ENCODE measurements at places on chromosomes 16 and 17.

GRCh38 chr16:55271945-55272513 lies 52.0 kb upstream of the IRX6 start:
- H3K36me3 ChIP-seq = no peaks in the 10 kb centered on the region
- no peak overlapping the region for H3K4me3 ChIP-seq
- H3K27me3 ChIP-seq = no peaks in the 10 kb centered on the region

DNA sequence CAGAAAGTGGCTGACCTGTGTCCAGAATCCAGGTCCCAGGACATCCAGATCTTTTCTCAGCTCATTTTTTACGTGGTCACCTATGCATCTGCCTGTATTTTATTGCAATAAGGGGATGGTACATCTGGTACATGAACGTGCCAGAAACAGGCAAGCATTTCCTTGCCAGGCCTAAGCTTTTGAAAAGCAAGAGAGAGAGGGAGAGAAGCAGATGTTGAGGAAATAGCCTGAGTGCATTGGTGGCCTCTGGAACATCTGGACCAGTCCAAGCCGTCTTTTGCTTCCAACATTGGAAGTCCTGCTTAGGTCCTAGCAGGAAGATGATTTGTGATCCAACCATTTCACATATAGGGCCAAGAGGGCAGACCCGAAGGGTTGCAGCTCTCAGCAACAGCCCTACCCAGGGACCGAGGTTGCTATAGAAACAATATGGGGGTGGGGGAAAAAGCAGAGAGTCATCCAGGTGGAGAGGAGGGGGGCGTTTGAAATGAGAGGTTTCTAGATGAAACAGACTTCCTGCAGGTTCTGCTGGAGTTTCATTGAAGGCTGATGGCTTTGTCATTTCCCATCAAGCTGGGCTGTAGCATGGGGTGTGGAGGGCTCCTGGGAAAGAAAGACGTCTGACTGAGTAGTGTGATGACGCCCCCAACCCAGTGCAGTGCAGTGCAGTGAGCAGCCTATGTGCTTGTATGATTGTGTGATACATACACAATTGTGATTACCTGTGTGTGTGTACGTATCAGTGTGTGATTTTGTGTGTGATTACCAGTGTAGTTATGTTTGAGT lies 61.6 kb downstream of the SHISA6 start:
- no peak overlapping the region for H3K4me3 ChIP-seq
- H3K4me1 ChIP-seq = no peaks in the 10 kb centered on the region
- no peak overlapping the region for H3K27ac ChIP-seq
- no peaks in the 10 kb centered on the region for H3K27me3 ChIP-seq
- no peak for ATAC-seq

GRCh38 chr16:55367301-55367811 lies 43.4 kb downstream of the IRX6 start:
- no peaks in the 10 kb centered on the region for H3K36me3 ChIP-seq
- H3K27me3 ChIP-seq = peaks cover 34% of the 10 kb centered on the region
- no peak overlapping the region for H3K4me3 ChIP-seq
- H3K4me1 ChIP-seq = peaks cover 6% of the 10 kb centered on the region
- ATAC-seq = no peak
- no peak overlapping the region for H3K27ac ChIP-seq

GRCh38 chr17:69059458-69060175 lies 1.1 kb downstream of the ABCA9 start:
- H3K27me3 ChIP-seq = no peaks in the 10 kb centered on the region
- peaks cover 15% of the 10 kb centered on the region for H3K4me1 ChIP-seq
- ATAC-seq = no peak
- peaks cover 12% of the 10 kb centered on the region for H3K36me3 ChIP-seq

DNA sequence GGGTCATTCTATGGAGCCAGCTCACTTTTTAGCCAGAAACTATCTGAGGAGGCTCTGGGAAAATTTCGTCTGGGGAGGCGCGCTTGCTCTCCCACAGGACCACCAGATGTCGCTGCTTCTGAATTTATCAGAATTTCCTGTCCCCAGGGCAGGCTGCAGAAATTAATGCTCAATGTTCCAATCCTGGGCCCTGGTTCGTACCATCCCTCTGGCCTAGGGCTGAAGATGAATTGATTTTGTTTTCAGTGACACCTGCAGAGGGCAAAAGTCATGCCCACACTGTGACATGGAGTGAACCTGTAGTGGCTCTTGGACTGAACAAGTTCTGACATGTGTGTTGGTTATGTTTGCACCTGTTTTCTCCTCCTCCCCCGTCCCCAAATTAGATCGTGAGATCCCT lies 482.6 kb downstream of the NPIPA7 start:
- H3K4me3 ChIP-seq = no peak overlapping the region
- no peaks in the 10 kb centered on the region for H3K36me3 ChIP-seq
- H3K27me3 ChIP-seq = peaks cover 16% of the 10 kb centered on the region

- no peak overlapping the region for H3K4me3 ChIP-seq
- peaks cover 42% of the 10 kb centered on the region for H3K27me3 ChIP-seq
- no peaks in the 10 kb centered on the region for H3K36me3 ChIP-seq
- H3K27ac ChIP-seq = no peak overlapping the region
- ATAC-seq = no peak
Observed at GRCh38 chr17:33079201-33079600, 87.6 kb downstream of the SPACA3 start.

DNA sequence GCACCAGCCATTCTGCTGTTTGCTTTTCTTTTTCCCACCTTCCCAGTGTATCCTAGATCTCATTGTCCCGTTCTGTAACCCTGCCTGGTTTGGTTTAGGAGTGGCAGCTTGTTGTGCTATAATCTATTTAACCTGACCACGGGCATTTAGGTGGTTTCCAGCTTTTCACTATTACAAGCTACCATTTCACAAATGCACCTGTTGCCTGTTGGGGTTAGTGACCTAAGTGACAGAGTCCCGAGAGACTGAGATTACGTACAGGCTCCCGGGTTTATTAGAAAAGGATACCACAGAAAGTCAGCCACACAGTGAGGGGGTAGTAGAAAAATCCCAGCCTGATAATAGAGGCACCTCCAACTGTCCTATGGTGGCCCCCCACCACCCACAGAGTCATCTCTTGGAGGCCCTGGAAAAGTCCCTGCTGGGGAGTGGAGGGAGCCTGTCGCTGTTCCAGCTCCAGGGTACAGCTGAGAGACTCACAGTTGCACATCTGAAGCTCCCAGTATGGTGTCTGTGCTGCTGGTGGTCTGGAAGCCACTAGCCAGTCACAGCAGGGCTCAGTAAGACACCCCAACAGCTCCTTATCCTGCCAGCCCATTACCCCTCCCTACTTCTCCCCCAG lies 21.2 kb downstream of the CLEC16A start:
- peaks cover 61% of the 10 kb centered on the region for H3K36me3 ChIP-seq
- peak; percentile 90 for ATAC-seq
- H3K27me3 ChIP-seq = no peaks in the 10 kb centered on the region
- H3K4me3 ChIP-seq = peak overlapping the region; percentile 72
- peaks cover 57% of the 10 kb centered on the region for H3K4me1 ChIP-seq

Measured in stimulated activated memory B cell treated with anti-CD40 and anti-IgM and Interleukin-4, amounts not matched to agents 10 μg/mL and 1 μg/mL and 100 μg/mL, for 72 hours (primary cell).